ENCODE measurements at places on chromosomes 13 and 19.
A peak's percentile ranks its signal among the peaks of the same experiment; 100 is the strongest.

GRCh38 chr13:52903320-52903719, 54.9 kb upstream of the PCDH8 start:
- no peak for DNase-seq

DNA sequence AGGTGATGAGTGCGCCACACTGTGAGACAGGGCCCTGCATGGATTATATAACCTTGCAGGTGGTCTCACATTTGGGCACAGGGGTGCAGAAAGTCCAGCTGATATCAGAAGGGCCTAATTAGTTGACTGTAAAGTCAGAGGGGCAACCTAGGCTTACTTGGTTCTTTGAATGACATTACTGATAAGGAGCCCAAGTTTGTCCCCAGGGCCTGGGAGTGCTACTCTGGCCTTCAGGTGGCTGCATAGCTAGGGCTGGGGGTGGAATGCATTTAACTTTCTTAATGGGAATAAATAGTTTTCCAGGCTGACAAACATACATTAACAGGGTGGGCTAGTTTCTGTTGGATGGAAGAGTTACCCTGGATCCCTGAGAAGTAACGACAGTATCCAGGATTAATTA, 3.3 kb downstream of the WDR87 start:
- no peak for DNase-seq

- DNase-seq: no peak
Observed at GRCh38 chr19:35609851-35610353, 2.6 kb upstream of the HAUS5 start.

- no peak for DNase-seq
Observed at GRCh38 chr19:40599331-40599901, 1.8 kb upstream of the LTBP4 start.

DNA sequence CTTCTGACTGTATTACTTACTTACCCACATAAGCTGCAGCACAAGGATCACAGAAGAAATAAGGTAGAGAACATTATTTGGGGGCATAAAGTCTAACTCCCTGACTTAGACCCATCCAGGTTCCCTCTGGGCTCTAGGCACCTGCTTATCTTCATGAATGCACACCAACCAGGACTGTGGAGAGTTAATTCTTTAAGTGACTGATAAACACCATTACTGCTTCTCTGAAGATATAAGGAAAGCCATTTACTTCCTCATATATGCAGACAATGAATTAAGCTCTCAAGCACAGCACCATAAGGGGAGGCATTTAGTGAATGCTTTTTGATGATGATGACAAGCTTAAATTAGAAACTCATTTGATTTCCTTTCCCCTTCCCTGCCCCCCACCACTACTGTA, 22.5 kb downstream of the OBI1 start:
- DNase-seq: no peak

GRCh38 chr19:49056101-49056901, 1.2 kb downstream of the CGB7 start:
- peak; percentile 35 for DNase-seq

DNA sequence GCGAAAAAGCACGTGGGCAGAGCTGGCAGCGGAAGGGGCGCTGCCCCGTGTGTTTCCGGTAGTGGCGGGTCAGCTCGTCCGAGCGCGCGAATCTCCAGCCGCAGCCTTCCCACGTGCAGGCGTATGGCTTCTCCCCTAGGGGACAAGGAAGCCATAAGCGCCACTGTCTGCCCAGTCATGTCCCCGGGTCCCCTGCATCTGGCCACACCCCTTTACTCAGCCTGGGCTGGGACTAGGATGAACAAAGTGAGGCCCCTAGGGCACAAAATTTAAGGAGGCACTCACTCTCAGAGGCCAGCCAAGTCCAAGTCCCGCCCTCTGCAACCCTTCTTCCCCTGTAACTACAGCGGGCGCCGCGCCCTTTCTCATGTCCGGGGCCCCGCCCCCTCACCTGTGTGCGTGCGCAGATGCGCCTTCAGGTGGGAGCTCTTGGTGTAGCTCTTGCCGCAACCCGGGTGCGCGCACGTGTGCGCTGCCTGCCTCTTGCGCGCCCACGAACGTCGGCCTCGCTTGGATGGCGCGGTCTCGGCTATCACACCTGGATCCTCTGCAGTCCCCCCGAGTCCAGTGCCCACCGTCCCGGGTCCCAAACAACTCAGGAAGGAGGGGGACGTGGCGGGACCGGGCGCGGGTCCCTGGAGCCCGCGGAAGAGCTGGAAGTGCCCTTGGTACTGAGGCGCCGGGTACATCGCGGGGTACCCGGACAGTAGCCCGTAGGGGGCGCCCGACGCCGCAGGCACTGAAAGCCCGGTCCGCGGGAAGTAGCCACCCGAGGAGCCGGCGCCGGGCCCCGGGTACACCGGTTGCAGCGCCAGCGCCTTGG, 1.9 kb downstream of the KLF1 start:
- peak; percentile 16 for DNase-seq

DNA sequence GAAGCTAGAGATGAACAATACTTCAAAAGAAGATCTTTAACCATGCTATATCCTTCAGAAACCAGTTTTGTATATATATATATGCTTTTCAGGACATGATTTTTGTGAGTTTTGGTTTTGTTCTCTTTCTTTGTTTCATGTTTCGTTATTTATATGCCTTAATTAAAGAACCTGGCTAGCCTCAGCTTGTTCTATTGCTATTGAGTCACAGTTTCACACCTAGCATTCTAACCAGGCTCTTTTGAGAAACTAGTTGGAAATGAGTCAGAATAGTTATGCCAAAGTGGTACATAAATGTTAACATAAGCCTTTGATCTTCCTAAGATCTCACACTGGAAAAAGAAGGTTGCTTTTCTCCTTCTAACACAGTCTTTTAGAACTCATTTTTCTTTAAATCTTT, 1925.2 kb downstream of the OLFM4 start:
- DNase-seq: no peak

DNA sequence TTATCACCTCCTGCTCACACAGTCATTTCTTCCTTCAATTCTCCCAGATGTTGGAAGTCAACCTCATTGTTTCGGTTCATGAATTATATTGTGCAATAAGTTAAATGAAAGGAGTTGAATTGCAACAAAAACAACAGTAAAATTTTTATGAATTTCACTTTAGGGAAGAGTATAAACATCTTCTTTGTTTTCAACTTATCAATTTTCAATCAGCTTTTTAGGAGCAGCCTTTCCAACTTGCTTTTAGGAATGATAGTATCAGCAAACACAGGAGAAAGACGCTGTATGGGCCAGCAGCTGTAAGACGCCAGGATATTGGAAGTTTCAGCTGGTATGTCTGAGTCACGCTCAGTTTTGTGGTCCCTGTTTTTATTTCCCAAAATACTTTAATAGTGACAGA, 132.5 kb upstream of the ARGLU1 start:
- DNase-seq: no peak

DNA sequence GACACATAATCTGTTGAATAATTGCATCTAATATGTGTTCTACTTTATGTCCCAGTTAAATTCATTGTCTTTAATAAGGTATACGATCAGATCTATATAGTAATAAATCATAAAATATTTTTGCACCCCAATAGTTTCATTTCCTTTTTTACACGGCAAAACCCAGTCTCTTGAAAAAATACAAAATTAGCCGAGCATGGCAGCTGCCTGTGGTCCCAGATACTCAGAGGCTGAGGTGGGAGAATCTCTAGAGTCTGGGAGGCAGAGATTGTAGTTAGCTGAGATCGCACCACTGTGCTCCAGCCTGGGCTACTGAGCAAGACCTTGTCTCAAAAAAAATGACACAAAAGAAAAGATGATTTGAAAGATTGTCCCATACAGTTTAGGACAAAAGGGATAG, 52.3 kb upstream of the PARP4 start:
- DNase-seq: no peak

DNA sequence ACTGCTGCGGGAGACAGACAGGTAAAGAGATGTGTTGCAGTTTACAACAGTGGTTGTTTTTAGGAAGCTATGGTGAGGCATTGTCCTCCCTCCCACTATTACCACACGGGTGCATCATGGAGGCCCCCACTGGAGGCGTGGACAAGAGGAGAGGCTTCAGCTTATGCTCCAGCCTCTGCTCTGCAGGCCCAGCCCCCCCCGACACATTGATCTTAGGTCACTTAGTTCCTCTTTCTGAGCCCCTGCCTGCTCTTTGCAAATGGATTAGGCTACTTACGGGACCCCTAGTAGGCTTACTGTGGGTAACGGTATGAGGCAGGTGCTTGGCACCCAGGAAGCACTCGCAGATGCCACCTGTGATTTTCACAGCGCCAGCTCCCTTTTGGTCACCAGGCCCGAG, 123.9 kb downstream of the SLC7A1 start:
- no peak for DNase-seq

DNA sequence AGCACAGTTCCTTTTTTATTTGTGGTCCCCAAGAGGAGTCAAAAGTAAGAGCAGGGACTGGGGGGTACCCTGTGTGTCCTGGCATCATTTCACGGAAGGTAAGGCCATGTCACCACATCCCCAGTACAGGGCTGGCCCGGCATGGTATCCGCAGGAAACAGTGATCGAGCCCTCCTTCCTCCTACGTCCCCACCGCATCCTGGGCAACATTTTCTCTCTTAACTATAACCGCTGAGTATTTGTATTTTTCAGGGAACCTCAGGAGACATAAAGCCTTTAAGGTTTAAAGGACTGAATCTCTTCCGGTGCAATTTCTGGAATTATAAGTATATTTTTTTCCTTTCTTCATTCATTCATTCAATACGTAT, 13.6 kb upstream of the LATS2 start:
- DNase-seq: no peak

- DNase-seq: no peak
Observed at GRCh38 chr19:35011091-35011689, 11.1 kb downstream of the GRAMD1A start.

- DNase-seq: no peak
Observed at GRCh38 chr13:29065142-29065541, 245.0 kb downstream of the MTUS2 start.

- DNase-seq: no peak
Observed at GRCh38 chr13:50732712-50733111, 110.8 kb downstream of the DLEU7 start.

Measured in astrocyte (in vitro differentiated cells and primary cell).